Hindlimb muscle (tissue), 1 donor: ENCODE measurements at places on chromosomes 3 and 15. TPM values are rescaled to one million over a fixed set of nuclear protein-coding genes. Genes with fewer than 3 reads are reported as not detected.
A peak's percentile ranks its signal among the peaks of the same experiment; 100 is the strongest.

GRCh38 chr3:175646865-175647264 lies 787.7 kb downstream of the NAALADL2 start:
- DNase-seq = no peak

DNA sequence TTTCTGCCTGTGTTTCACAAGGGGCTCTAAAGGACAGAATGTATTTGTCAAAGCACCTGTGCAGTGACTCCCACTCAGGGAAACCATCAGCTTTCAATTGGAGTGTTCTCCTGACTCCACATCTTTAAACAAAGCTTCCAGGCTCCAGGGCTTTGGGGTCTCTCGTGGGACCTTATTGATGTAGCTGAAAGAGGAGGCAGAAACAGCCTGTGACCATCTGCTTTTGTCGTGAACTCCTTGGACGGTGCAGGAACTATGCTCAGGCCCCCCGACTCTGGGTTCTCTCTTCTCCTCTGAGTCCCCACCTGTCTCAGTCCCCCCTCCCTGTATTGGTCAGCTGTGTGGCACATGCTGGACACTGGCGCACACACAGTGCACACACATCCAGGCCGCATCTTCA lies 486.8 kb downstream of the GABRG3 start:
- no peak for DNase-seq

- DNase-seq = no peak
Measured at GRCh38 chr15:101578443-101578894, 73.7 kb downstream of the TM2D3 start.

SLC22A14 gene
- 0.23 TPM for polyA plus RNA-seq

- DNase-seq = no peak
Measured at GRCh38 chr3:156349111-156349510, 205.8 kb downstream of the SSR3 start.

DNA sequence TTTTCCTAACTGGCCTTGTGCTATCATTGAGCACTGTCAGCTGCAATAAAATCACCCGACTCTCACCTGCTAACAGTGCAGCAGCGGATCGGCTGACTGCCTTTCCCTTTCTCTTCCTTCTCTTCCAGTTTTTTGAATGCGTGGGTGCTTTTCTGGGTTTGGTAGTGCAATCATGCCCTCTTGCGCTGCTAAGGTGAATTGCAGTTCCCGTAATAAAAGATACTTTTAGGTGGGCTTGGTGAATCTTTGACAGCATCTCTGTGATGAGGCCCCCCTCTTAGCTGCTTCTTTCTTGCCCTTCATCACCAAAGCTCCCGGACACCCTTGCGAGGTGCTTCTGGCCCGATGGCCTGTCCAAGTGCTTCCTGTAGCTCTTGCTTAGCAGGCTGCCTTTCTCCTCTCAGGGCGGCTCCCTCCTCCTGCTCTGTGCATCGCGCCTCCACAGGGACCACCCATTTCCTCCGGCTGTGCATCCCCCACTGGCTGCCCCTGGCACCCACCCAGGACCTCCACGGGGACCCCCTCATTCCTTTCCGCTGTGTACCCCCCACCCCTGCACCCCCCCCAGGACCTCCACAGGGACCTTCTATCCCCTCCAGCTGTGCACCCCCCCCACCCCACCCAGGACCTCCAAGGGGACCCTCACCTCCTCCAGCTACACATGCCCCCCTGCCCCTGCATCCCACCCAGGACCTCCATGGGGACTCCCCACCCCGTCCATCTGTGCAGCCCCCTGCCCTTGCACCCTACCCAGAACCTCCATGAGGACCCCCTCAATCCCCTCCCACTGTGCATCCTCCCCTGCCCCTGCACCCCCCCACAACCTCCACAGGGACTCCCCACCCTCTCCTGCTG lies 50.8 kb upstream of the RPL32 start:
- DNase-seq = peak; percentile 59

- DNase-seq = no peak
Measured at GRCh38 chr3:123336441-123336851, 112.4 kb downstream of the ADCY5 start.

SLC9C1 gene
- 0.10 TPM for polyA plus RNA-seq

- DNase-seq = no peak
Measured at GRCh38 chr15:82646250-82647044, 716 bp downstream of the CPEB1 start.
